ENCODE measurements at places on chromosomes 2 and 18. TPM values are rescaled to one million over a fixed set of nuclear protein-coding genes. Genes with fewer than 3 reads are reported as not detected.
A peak's percentile ranks its signal among the peaks of the same experiment; 100 is the strongest.

- DNase-seq: no peak
Observed at GRCh38 chr2:128445523-128445900, 126.8 kb upstream of the HS6ST1 start.

DNA sequence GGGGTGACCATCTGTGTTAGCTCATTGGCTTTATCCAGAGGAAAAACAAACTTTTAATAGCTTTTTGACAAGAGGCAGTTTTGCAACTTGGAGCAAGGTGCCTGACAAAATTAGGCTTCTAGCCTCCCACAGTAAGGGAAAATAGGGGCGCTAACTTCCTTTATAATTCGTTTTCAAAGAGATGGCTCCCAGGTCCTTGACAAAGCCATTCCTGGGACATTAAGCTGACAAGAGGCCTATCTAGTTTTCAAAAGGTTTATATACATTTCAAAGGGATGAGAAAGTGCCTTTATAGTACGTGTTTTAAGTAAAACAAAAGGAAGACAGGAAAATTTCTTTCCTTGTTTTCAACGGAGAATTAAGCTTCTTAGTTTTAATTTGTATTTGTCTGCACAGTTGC, 159.4 kb upstream of the GCFC2 start:
- DNase-seq: no peak

GRCh38 chr18:32922951-32923430, 150.2 kb upstream of the KLHL14 start:
- DNase-seq: no peak

DNA sequence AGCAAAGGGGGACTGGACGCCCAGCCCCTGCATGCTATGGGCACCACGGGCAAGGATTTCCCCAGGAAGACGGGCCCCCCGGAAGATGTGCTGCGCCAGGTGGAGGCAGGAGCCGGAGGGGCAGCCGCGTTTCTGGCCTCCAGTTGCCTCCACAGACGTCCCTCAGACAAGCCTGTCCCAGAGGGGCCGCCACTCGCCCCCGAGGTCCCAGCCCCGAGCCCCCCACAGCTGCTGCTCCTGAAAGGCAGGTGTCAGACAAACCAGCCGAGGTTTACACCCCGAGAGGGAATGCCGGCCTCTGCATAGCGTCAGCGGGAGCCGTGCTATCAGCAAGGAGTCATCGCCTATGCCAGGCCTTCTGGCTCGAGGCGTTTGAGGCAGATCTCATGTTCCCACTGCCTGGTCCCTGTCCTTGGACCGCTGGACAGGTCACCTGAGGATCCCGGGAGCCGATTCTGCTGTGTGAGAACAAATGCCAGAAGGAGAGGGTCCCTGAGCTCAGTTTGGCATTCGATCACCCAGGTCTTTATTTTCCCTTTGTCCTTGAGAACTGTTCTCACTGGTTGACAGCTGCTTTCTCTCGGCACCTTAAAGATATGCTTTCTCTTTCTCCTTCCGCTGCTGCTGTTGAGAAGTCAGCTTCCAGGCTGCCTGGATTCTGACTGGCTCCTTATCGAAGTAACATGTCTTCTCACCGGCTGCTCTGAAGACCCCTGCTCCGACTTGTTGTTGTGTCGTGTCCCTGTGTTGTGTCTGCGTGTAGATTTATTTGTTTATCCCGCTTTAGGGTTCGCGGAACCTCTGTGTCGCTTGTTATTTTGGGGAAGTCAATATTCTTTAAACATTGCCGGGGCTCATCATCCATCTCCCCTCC, 20.6 kb downstream of the CROCC2 start:
- peak; percentile 11 for DNase-seq

DNA sequence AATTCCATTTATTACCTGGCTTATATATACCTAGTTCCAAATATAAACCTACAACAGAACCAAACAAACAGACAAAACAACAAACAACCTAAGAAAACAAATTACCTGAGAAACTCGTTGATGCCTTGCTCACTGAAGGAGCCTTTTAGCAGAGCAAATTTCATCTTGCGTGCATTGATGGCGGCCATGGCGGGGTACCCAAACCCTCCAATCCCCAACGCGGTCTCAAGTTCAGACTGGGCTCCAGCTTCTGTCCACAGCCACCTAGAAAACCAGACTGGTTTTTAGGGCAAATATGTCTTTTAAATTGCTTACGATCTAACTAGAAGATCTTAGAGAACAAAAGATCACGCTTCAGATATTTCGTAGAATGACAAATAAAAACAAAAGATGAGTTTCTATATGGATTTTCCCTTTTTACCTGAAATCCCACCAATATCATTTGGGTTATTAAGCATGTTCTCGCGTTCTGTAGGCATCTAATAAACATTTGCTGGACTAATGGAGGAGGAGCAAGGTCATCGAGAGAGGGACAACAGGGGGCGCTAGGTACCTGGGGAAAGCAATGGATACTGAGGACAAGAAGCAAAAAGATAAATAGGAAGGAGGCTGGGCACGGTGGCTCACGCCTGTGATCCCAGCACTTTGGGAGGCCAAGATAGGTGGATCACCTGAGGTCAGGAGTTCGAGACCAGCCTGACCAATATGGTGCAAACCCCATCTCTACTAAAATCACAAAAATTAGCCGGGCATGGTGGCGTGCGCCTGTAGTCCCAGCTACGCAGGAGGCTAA, 25.2 kb downstream of the PDIA6 start:
- peak; percentile 72 for DNase-seq

- DNase-seq: no peak
Observed at GRCh38 chr2:45681675-45682074, 30.2 kb downstream of the PRKCE start.

DNA sequence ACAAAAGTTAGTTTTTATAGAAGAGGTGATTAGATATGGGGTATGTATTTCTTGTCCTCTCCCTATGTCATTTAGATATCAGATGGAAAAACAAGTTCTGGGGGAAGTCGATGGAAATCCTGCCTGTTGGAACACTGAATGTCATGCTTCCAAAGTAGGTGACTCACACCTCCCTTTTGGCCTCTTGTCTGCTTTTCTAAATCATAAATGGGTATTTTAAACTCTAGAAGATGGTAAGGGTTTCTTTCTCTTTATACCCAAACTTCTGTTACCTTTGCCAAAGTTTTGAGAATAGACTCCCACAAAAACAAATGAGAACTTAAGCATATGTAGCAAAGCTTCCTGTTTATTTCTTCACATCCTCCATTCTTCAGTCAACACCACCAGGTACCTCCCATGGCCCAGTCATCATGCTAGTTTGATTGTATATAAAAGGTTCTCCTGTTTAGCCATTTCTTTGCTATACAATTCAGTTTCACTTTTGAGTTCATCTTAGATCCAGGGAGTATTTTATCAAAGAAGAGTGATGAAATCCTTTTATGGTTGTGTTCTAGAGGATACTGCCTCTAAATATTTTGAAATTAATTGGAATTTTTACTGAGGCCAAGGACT, 63.9 kb downstream of the PRKRA start:
- DNase-seq: no peak

GRCh38 chr2:219959471-219959870, 332.0 kb downstream of the SLC4A3 start:
- no peak for DNase-seq

DNA sequence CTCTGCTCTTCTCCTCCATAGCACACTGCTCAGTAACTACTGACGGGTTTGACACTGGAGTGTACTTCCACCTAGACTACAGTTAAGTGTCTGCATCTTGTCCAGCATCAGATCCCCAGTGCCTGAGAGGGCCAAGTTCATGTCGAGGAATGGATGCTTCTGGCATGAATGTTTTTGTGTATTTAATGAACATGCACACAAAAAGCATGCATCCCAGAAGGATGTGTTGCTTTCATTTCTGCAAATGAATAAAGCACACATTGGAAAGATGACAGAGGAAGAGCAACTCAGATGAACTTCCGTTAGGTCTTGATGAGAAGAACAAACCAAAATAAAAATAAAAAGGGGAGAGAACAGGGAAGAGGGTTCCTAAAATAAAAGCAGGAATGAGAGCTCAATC, 27.9 kb downstream of the C2orf49 start:
- DNase-seq: no peak

DNA sequence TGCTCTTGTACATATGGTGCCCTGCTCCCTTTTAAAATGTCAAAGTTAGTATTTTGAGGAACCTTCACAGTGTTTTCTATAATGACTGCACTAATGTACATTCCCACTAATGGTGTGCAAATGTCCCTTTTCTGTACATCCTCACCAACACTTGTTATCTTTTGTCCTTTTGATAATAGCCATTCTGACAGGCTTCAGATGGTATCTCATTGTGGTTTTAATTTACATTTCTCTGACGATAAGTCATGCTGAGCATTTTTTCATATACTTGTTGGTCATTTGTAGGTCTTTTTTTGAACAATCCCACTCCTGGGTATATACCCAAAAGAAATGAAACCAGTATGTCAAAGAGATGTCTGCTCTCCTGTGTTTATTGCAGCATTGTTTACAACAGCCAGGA, 268.3 kb downstream of the FBXO15 start:
- DNase-seq: no peak

- DNase-seq: no peak
Observed at GRCh38 chr2:159735648-159736047, 23.3 kb downstream of the MARCHF7 start.

- peak; percentile 30 for DNase-seq
Observed at GRCh38 chr2:160044728-160045127, 17.7 kb downstream of the PLA2R1 start.

- peak; percentile 45 for DNase-seq
Observed at GRCh38 chr2:212538305-212539071, at the start of gene ERBB4. ERBB4 (minus strand) TSS chr2:212538802; CDS start chr2:212538530, 272 bp downstream.

DNA sequence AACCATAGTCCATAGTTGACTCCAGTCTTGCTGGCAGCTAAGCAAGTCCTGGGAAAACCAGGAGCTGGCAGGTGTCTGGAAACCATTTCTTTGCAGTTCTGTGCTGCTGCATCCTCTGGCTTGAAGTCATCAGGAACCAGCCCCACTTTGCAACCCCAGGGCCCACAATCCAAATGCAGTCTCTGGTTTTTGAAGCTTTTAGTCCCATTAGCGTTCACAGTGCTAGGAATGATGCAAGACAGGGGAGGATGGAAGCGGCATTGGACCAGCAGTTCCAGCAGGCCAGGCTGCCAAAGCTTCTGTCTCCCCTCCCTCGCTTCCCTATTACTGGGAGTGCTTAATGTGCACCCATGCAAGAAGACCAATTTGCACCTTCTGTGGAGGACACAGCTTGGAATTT, 106.4 kb downstream of the ZBTB7C start:
- no peak for DNase-seq

DNA sequence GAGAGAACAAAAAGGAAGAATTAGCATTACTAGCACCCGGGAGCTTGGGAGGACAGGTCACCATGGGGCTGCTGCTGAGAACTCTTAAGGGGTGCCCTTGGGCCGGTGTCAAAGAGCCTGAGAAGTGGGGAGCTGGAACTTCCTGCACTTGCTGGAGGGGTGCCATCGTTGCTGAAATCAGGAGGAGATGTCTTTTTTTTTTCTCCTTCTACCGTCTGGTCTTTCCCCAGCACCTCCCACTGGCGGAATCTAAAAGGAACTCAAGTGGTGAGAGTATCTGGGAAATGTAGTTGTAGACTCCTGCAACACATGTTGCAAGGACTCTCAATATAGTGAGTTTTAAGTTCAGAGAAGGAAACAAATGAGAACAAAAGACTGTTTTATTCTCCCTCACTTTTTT, 6.1 kb upstream of the AMMECR1L start:
- no peak for DNase-seq

- DNase-seq: no peak
Observed at GRCh38 chr2:183868707-183869106, 729.6 kb upstream of the ZNF804A start.

DNA sequence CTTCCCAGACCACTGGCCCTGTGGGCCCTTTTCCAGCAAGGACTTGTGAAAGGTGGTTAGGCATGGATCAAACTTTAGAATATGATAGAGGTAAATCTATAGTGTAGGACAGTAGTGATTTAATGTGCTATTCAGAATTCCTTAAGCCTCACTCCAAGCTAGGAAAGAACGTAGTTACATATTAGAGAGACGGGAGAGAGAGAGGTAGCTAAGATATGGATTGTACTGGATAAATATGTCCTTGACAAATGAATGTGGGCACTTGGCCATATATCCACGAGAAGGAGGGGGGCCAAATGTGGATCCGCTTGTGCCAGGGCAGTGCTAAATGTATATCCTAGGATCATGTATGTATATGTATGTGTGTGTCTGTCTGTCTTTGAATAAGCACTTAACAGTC, 6.5 kb downstream of the KCNJ3 start:
- no peak for DNase-seq

GRCh38 chr2:126909781-126910180, 11.1 kb downstream of the TEX51 start:
- DNase-seq: no peak

DNA sequence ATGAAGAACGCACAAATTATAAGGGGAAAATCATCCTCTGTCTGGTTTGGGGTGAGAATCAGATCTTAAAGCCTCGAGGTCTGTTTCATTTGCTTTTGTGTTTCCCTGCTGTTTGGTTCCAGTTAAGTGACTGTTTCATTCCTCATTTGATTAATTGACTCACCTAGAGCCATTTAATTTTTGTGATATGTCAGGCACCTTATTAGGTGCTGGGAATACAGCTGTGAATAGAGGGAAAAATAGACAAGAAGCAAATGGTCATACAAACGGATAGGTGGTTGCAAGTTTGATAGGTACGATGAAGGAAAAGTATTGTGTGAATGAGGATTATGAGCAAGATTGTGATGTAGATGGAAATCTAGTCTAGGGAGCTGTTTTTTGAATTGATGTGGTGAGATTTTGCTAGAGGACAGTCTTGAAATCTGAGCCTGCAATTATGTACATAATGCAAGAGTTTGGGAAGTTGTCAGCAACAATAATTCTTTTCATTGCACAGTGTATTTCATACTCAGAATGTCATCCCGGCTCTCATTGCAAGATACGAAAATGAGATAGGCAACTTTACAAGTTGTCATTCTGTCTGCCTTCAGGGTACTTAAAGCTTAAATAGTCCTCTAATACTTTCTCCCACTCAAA, 2.2 kb downstream of the ACSL3 start:
- no peak for DNase-seq

Gene AUP1
- total RNA-seq: 78.1 TPM

Gene IL36A
- not detected for total RNA-seq

Gene XDH
- 3.7 TPM for total RNA-seq

Gene DSC3
- total RNA-seq: 2.1 TPM

All from WTC11 (cell line).